ENCODE measurements at places on chromosomes 6 and 20.

DNA sequence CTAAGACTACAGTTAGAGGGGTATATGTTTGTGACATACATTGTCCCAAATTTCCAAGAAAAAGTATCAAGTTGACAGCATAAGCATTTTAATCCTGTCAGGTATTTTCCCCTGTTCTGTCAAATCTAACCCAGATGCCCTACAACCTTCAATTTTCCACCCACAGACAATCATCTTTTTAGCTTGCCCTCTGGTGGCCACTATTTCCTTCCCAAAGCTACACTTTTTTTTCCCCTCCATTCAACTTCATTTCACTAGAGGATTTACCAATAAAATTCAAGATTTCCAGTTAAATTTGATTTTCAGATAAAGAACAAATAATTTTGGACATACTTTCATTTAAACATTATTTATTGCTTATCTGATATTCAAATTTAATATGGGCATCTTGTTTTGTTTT, 286.6 kb downstream of the TENT5A start:
- peak; percentile 37 for DNase-seq

DNA sequence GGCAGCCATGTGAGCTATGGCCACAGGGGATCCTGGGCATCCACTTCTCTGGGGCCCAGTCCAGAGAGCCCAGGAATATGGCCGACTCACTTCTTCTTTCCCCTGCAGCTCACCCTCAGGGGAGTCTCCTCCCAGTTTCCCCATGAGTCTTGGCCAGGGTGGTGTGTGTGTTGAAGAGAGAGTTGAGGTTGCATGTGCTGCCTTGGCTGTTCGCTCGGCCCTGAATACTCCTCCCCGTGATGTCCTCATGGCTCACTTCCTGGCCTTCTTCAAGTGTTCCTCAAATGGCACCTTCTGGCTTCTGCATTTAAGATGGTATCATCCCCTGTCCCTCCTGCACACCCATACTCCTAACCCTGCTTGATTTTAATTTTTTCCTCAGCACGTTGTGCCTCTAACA, 3.2 kb upstream of the TREML1 start:
- no peak for DNase-seq

- DNase-seq, result no peak
Observed at GRCh38 chr6:105740946-105741645, 338.2 kb upstream of the PREP start.

- no peak for DNase-seq
Observed at GRCh38 chr6:25553502-25553901, 98.5 kb upstream of the SCGN start.

- DNase-seq, result no peak
Observed at GRCh38 chr6:3193102-3193849, 34.2 kb downstream of the TUBB2B start.

DNA sequence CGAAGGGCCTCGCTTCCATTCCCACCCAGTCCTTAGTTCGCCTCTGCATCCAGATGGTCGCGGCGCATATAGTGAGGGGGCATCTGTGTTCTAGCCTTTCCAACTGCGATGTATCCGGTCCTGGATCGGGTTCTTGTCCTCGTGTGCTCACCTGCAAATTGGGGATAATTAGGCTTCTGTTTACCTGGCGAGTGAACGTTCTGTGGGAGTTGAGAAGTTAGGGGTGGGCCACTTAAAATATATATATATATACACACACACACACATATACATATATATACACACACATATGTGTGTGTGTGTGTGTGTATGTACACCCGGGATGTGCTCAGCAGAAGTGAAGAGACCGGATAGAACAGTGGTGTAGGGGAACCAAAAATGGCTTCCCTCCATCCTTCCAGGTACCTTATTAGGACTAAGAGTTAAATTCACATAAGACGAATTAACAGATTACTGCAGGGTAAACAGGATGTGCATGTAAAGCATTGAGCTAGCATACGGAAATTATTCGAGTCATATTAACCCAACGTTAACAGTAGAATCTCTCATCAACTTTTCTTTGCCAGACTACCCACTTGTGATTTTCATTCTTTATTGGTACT, 537 bp downstream of the CSTF1 start:
- no peak for DNase-seq

- DNase-seq, result no peak
Observed at GRCh38 chr6:5746053-5746758, 260.5 kb downstream of the NRN1 start.

DNA sequence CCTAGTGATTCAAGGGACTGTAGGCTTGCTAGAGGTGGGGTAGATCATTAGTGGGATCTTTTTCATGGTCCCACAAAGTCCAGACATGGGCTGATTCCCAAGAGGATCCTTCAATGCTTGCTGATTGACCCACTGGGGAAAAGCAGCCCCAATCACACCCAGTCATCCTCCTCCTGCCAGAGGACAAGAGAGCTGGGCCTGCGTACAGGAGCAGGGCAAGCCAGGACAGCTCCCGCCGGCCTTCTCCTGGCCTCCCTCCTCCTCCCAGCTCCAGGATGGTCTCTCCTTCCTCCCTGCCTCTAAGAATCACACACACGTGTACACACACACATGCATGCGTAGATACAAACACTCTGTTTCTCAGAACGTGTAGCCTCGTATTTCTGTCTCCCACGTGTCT, 27.0 kb downstream of the KCNK15 start:
- no peak for DNase-seq

DNA sequence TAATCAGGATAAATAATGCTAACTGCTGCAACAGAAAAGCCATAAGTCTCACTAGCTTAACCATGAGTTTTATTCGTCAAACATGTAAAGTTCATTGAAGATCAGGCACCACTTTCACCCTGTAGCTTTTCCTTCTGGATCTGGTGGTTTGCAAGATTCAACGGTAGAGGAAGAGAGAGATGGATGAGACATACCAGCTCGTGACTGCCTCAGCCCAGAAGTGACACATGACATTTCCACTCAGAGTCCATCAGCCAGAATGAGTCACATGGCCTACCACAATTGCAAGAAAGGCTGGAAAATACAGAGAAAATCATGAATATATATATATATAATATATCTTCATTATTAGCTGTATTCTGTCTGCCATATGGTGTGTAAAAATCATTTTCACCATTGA, 29.0 kb downstream of the SPTLC3 start:
- DNase-seq, result no peak

- no peak for DNase-seq
Observed at GRCh38 chr6:150194195-150194594, 51.4 kb downstream of the PPP1R14C start.

DNA sequence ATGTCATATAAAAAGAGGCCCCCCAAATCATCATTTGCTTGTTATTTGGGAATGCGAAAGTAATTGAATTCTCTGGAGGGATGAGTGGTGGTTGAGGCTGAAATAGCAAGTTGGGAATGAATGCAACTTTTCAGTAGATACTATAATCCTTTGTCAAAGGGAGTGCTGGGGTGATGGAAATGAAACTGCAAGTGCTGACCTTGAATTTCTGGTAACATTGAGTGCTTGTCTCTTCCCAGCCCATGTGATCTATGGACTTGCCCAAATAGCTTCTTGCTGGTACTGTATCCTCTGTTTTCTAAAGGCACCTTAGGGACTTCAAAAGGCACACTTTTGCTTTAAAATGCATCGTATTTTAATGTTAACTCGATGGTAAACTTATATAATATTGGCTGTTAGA, 14.8 kb downstream of the PAQR8 start:
- DNase-seq, result no peak

GRCh38 chr6:18429655-18430297, 42.6 kb downstream of the RNF144B start:
- no peak for DNase-seq

GRCh38 chr20:11008444-11009033, 334.7 kb upstream of the JAG1 start:
- DNase-seq, result no peak

GRCh38 chr6:119137194-119138072, 59.0 kb upstream of the FAM184A start:
- no peak for DNase-seq

GRCh38 chr6:41370488-41371111, 35.2 kb downstream of the NCR2 start:
- DNase-seq, result no peak

DNA sequence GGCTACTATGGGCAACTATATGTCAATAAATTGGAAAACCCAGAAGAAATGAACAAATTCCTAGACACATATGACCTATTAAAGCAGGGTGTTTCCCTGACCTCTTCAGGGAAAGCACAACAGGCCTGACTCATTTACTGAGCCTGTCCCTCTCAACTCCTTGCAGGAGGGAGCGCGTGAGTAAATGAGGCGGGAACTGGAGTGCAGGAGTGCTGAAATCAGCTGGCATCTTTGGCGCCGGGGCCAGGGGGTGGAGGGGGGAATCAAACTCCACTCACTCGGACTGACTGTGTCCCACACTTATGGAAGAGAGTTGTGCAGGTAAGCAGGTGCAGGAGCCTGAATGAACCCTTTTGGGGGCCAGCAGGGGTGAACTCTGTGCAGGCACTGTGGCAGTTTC, 671.2 kb upstream of the PTCHD4 start:
- no peak for DNase-seq

DNA sequence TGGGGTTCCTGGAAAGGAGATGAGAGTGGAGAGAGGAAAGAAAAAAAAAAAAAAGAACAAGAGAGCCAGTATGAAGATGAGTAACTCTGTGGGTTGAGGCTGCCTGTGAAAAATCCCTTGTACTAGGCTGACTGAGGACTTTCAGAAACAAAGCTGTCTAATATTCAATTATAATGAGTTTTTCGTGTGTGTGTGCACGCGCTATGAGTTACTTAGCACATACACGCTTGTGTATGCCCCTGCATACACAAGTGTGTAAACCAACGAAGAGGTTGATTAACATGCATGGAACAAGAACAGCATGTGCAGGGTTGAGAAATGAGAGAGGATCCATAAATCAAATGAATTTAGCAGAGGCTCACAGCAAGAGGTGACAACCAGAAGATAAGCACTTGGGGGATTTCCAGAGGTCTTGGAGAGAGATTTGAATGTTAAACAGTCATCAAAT, 4.8 kb upstream of the RBPJL start:
- no peak for DNase-seq

DNA sequence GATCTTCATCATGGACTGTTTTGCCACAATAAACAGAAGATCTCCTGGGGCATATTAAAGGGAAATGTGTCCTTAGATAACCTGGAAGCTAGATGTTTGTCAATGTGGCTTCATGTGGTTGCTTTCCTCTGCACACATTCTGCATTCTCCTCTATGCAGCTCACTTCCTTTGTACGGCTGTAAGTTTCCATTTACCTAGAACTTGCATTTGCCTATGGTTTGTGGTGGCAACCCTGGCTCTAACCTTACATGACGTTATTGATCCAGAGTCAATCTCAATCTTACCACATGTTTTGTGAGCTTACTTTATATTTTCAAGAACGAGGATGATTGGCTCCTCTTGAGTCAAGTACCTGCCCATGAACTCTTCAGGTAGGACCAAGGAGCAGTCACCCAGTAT, 863.1 kb downstream of the MAFB start:
- DNase-seq, result no peak

- no peak for DNase-seq
Observed at GRCh38 chr6:136784910-136785746, 7.1 kb downstream of the MAP3K5 start.

DNA sequence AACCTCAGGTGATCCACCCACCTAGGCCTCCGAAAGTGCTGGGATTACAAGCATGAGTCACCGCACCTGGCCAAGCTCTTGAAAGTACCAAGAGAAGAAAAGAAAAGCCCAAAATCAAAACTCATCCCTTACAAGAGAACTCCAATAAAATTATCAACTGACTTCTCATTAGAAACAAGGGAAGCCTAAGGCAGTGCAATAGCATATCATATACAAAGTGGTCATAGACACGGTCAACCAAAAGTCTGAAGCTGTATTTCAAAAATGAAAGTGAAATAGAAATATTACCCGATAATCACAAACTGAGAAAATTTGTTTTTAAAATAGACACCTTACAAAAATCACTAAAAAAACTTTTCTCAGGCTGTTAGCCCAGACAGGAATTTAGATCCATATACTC, 1321.1 kb upstream of the GJE1 start:
- DNase-seq, result no peak

DNA sequence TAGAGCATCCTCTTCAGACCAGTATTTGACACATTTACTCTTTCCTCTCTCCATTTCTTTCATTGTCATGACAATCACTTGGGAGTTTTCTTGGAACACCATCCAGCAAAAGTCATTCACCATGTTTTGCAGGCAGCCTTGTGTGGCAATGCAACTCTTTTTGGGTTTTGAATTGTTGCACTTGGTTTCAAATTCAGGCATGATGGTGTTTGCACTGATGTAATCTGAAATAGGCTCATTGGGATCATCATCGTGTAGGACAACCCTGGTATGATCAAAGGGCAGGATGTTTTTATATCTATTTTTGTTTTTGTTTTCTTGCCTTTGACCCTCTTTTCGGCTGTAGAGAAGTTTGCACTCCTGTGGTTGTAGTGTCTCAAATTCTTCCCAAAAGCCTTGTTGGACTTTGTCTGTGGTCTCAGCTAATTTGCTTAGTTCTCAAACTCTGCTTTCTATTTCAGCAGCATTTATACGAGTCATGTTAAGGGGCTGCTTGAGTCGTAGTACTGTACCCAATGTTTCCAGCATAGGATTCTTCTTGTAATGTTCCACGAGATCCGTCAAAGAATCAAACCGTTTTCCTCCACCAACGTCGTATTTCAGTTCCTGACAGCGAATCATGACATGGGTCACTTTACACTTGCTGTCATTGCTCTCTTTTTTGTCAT, 160.8 kb upstream of the TNFAIP3 start:
- DNase-seq, result no peak

DNA sequence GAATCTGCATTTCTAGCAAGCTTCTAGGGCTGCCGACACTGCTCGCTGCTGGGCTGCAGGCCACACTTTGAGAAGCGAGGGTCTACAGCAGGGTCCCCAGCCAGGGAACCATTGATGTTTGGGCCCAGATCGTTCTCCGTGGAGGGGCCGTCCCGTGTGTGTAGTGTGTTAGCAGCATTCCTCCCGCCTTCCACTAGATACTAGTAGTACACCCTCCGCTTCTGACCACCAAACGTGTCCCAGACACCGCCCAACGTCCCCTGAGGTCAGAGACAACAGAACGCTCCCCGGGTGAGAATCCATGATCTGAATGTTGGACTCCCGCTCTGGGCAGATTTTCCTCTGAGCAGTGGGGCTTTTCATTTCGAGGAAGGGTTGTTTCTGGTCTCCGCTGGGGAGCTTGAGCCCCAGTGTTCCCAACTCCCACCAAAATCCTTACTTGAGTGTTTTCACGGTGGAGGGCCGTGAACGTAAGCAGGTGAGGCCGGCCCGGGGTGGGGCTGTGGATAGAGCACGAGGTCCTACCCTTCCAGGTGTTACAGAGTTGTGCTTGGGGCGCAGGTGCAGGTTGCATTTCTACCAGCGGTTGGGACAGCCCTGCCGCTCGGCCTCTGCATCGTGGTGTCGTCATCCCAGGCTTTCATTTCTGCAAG, 124.6 kb downstream of the SYCP2 start:
- no peak for DNase-seq

DNA sequence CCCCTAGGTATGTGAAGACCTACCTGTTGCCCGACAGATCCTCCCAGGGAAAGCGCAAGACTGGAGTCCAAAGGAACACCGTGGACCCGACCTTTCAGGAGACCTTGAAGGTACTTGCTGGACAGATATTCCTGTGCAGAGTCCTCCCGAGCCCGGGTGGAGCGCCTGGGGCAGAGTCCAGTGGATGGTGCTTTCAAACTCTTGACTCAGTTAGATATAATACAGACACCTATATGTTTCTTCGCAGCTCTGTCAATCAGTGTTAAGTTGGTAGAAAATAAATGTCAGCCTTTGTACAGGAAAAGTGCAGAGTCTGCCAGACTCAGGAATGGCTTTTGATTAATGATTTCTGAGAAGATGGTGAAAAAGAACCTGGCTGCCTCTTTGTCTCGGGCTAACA, 67.2 kb downstream of the EZR start:
- no peak for DNase-seq

- no peak for DNase-seq
Observed at GRCh38 chr6:119190176-119190575, 111.7 kb upstream of the FAM184A start.

Measured in HCT116 (cell line).